Right atrium auricular region (tissue), 2 donors: ENCODE measurements at places on chromosomes 7 and 10. TPM values are rescaled to one million over a fixed set of nuclear protein-coding genes. Genes with fewer than 3 reads are reported as not detected.

GRCh38 chr10:77768039-77768438 is 130.4 kb upstream of the KCNMA1 start:
- H3K27me3 ChIP-seq, result no peaks in the 10 kb centered on the region
- H3K4me3 ChIP-seq, result no peak overlapping the region
- no peaks in the 10 kb centered on the region for H3K36me3 ChIP-seq
- H3K4me1 ChIP-seq, result no peaks in the 10 kb centered on the region
- DNase-seq, result peak; percentile 38

GRCh38 chr10:96446966-96447596 is 66.6 kb downstream of the TLL2 start:
- H3K27me3 ChIP-seq, result no peaks in the 10 kb centered on the region
- no peaks in the 10 kb centered on the region for H3K36me3 ChIP-seq
- no peak overlapping the region for H3K4me3 ChIP-seq
- no peaks in the 10 kb centered on the region for H3K4me1 ChIP-seq
- no peak for DNase-seq
- H3K27ac ChIP-seq, result no peak overlapping the region

GRCh38 chr10:91191584-91191919 is 28.9 kb upstream of the PCGF5 start:
- H3K27me3 ChIP-seq, result no peaks in the 10 kb centered on the region
- peak overlapping the region; percentile 69 for H3K27ac ChIP-seq
- H3K4me1 ChIP-seq, result peaks cover 38% of the 10 kb centered on the region

DNA sequence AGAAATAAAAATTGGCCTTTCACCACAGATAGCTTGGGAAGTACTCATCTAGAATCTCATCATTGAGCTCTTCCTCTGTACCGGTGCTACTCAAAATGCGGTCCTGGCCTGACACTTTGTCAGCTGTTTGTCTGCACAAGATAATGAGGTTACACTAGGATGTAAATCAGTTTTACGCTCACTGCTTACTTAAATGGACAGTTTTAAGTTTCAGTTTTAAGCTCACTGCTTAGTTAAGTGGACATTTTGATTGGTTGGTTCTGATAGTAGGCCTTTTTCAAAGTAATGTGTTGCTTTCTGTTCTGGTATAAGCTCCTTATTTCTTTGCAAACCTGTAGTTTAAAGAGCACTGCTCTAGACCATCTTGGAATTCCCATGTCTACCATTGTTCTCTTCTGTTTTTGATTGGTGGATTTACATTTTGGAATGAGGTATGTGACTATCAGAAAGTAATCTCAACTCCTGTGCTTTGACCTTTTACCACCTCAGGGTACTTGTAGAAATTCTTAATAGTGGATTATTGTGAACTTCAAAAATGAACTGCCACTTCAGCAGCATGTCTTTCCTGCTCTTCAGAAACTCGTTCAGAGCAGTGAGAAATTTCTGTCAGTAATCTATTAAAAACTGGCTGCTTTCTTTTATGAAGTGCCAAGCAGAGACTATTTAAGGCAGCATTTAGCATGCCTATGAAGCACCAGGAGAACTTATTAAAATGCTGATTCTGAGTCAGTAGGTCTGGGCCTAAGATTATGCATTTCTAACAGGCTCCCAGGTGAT is 55.0 kb downstream of the C1GALT1 start:
- peaks cover 4% of the 10 kb centered on the region for H3K36me3 ChIP-seq
- H3K4me3 ChIP-seq, result no peak overlapping the region
- no peaks in the 10 kb centered on the region for H3K27me3 ChIP-seq

- no peak overlapping the region for H3K4me3 ChIP-seq
- H3K4me1 ChIP-seq, result no peaks in the 10 kb centered on the region
- H3K36me3 ChIP-seq, result no peaks in the 10 kb centered on the region
- peak; percentile 78 for DNase-seq
Observed at GRCh38 chr10:43671659-43672531, 23.2 kb upstream of the ZNF32 start.

The SEMA3E gene
- total RNA-seq, result 0.59 TPM

GRCh38 chr7:1593091-1593866 is 23.4 kb upstream of the PSMG3 start:
- no peaks in the 10 kb centered on the region for H3K36me3 ChIP-seq
- DNase-seq, result no peak
- H3K4me1 ChIP-seq, result no peaks in the 10 kb centered on the region
- H3K27me3 ChIP-seq, result no peaks in the 10 kb centered on the region

DNA sequence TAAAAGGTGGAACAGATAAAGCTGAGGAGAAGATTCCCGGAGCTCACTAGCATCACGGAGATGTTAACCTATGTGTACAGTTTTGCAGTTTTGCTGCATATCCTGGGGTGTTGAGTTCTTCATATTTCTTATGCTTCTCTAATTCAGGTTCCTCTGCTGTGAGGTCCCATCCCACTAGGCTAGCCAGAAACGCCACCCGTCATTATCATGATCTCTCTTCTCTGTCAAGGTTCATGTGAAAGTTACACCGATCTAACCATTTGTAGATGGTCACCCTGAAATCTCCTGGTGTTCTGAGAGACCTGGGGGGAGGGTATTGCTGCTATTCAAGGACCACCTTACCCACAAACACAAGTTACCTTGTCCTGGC is 136.3 kb downstream of the CCDC71L start:
- no peaks in the 10 kb centered on the region for H3K36me3 ChIP-seq
- H3K27ac ChIP-seq, result no peak overlapping the region
- H3K27me3 ChIP-seq, result no peaks in the 10 kb centered on the region
- DNase-seq, result no peak
- H3K4me3 ChIP-seq, result no peak overlapping the region
